ENCODE measurements at places on chromosomes 13 and 19.

DNA sequence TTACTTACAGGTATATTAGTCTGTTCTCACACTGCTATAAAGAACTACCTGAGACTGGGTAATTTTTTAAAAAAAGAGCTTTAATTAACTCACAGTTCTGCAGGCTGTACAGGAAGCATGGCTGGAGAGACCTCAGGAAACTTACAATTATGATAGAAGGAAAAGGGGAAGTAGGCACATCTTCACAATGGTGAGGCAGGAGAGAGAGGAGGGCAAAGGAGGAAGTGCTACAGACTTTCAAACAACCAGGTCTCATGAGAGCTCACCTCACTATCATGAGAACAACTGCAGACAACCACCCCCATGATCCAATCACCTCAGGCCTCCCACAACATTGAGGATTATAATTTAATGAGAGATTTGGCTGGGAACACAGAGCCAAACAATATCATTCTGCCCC, 511.7 kb downstream of the SLITRK6 start:
- DNase-seq: no peak

- DNase-seq: no peak
These were observed 644 bp upstream of the RAVER1 start for GRCh38 chr19:10333758-10334587.

DNA sequence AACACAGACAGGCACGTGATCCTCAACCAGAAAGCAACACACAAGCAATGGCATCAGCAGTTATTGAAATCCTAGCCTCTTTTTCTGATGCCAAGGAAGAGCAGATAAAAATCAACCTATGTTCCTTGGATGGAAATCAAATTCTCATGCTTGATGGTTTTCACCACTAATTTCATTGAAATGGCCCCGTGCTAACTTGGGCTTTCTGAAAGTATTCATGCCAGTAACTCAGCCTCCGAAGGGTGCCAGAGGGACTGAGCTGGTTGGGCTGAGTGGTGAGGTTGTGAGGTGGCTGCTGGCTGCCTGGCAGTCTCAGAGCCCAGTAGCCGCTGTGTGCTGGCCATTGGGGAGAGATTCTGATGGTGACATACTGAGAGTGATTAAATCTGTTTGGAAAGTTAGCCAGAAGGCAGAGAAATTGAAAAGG, 309.3 kb downstream of the DCT start:
- peak; percentile 71 for DNase-seq

DNA sequence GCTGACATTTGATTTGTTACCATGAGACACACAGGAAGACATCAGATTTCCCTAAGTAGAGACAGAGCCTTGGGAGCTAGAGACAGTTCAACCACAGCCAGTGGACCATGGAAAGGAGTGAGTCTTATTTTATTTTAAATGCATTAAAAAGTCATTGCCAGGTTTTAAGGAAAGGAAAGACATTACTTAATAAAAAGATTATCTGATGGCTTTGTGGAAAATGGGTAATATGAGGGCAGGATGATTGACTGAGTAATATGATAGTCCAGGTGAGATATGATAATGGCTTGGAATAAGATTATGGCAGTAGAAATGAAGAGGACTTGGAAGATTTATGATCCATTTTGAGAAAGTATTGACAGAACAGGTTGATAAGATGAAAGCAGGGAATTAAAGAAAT, 580.1 kb downstream of the GPC5 start:
- no peak for DNase-seq

DNA sequence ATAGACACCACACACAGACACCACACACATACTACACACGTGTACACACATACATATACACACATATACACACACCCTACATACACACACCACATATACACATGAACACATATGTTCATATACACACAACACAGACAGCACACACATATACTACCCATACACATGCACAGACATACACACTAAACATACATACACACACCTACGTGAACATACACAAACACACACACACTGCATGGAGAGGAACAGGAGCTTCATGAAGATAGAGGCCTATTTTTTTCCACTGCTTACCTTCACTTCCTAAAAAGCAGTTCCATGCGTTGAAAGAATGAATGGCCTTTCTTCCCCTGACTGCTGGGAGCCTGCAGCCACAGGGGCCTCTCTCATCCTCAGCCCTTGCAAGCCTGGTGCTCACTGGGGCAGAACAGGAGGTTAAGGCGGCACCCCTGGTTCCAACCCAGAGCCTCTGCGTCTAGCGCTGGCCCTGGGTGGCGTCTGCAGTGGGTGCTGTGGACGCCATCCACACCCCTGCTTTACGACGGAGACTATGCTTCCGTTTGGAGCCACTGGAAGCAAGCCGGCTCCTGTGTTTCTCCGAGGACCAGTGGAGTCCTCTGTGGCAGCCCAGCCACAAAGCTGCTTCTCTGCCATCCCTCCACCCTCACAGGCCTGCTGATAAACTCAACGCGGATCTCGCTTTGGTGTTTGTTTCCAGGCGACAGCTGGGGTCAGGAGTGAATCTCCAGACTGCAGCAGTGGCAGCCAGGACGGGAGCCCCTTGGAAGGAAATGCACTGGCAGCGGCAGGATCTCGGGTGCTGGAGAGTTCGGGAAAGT, 1.9 kb upstream of the RASA3 start:
- DNase-seq: no peak

Measured in AG20443 (cell line).